Regular cardiac myocyte (primary cell): ENCODE measurements at places on chromosomes 16 and 17. TPM values are rescaled to one million over a fixed set of nuclear protein-coding genes. Genes with fewer than 3 reads are reported as not detected.

ZNF668 gene
- total RNA-seq, result 6.2 and 10.9 TPM in 2 replicates

PYY gene
- total RNA-seq, result not detected in 2 replicates

HSF5 gene
- under 0.01 TPM in 1 of 2 replicates, not detected in the other for total RNA-seq

FOXF1 gene
- total RNA-seq, result 0.19 and 0.28 TPM in 2 replicates

ENPP7 gene
- total RNA-seq, result not detected in 2 replicates

SHISA9 gene
- total RNA-seq, result under 0.01 TPM in 2 replicates

SLC12A3 gene
- total RNA-seq, result not detected in 2 replicates

AIPL1 gene
- under 0.01 and 0.19 TPM in 2 replicates for total RNA-seq

ROGDI gene
- total RNA-seq, result 16.6 and 21.1 TPM in 2 replicates

NECAB2 gene
- not detected in 2 replicates for total RNA-seq

DOC2B gene
- 0.19 and 0.56 TPM in 2 replicates for total RNA-seq

CTF1 gene
- 1.2 and 1.7 TPM in 2 replicates for total RNA-seq

ATP2A1 gene
- under 0.01 and 0.28 TPM in 2 replicates for total RNA-seq

NFE2L1 gene
- 134 and 148 TPM in 2 replicates for total RNA-seq

HOXB2 gene
- total RNA-seq, result 3.1 and 6.5 TPM in 2 replicates

GP1BA gene
- not detected in 2 replicates for total RNA-seq

TPSG1 gene
- not detected in 2 replicates for total RNA-seq

TEX14 gene
- total RNA-seq, result under 0.01 TPM in 2 replicates

CSH1 gene
- total RNA-seq, result not detected in 2 replicates

ZMYND15 gene
- total RNA-seq, result under 0.01 TPM in 2 replicates

COPRS gene
- total RNA-seq, result 121 and 180 TPM in 2 replicates

ACSM2A gene
- under 0.01 TPM in 1 of 2 replicates, not detected in the other for total RNA-seq
